T-helper 1 cell (primary cell): ENCODE measurements at places on chromosomes 2 and 18.

DNA sequence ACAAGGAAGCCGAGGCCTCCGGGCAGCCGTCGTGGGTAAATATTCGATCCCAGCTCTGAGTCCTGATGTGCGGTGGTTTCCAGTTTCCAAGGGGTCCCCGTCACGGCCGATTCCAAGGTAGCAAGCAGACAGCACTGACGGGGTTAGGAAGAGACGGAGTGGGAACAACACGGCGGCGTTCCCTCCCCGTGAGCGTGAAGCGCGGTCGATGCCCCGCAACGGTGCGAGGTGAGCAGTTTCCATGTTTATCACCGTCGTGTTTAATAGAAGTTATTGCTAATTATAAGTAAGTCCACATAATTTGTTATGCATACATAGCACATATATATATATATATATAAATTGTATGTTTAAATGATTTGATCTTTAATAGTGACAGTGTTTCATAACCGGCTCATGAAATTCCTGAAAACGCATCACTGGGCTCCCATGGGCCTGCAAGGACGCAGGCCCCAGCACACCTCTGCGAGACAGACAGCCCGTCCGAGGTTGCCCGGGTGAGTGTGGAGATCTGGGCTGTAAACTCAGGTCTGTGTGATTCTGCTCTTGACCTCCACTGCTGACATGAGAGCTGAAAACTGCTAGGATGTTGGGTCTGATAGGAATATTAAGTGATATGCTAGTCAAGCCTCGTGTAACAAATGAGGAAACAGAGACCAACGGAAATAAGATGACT is 243.5 kb upstream of the SALL3 start:
- DNase-seq = no peak

- DNase-seq = no peak
Observed at GRCh38 chr18:5620289-5620688, 76.5 kb upstream of the EPB41L3 start.

DNA sequence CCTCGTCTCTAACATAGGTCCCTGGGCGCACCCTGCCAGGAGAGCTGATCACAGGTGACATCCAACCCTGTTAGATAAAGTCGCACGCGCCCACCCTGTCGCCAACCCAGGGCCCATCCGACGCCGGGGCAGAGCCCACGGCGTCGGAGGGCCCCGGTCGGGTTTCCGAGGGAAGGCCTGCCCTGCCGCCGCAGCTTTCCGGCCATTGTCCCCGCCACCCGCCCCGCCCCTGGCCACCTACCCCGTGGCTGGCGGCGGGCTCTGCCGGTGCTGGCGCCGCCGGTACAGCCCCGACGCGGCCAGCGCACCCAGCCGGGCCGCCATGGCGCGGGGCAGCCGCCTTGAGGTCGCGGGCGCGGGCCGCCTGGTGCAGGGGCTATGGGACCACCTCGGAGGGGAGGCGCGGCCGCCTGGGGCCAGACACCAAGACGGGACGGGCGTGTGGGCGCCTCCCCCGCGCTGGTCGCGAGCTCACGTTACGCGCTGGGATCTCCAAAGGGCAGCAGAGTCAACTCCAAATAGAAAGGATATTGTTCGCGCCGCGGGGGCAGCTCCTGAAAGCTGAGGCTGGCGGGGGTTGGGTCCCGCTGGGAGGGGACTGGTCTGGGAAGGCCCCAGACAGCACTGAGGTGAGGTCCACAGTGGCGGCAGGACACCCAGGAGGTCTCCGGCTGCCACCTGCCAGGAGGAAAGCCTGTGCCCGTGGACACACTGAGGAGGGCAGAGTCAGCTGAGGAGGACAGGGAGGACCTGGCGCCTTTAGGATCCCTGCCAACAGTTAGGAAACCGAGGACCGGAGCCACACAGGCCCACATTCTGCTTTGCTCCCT is 11.1 kb downstream of the LIMS2 start:
- DNase-seq = no peak

DNA sequence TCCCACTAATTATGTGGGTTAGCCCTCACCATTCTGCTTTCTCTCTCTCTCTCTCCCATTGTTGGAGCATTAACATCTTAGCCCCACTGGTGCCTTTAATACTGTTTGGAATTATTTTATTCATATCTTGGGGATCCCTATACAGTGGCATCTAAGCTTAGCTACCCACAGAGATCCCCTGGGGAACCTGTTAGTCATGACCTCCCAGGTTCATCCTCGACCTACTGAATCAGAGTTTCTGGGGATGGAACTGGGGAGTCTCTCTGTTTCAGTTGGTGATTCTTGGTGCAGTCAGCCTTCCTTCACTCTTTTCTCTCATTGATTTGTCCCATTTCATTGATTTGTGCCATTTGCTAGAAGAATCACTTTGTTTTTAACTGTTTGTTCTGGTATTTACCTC is 137.3 kb downstream of the PLCL1 start:
- DNase-seq = no peak

- no peak for DNase-seq
Observed at GRCh38 chr18:7830468-7830867, 263.4 kb downstream of the PTPRM start.

- no peak for DNase-seq
Observed at GRCh38 chr18:74748809-74749208, 151.1 kb downstream of the ZNF407 start.

DNA sequence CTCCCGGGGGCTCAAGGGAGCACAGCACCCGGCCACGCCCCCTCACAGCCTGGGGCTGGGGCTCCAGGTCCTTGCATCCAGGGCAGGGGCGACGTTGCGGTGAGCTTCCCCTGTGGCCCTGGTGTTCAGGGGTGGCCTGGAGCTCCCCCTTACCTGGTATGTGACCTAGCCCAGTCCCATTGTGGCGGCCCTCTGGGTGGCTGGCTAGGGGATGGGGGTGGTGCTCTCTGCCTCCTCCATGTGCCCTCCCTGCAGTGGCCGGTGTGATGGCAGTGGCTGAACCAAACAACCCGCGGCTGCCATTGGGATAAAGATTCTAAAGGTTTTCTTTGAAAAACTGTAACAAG is 288.3 kb downstream of the RDH14 start:
- DNase-seq = no peak

- DNase-seq = no peak
Observed at GRCh38 chr2:170380267-170380666, 202.3 kb downstream of the MYO3B start.

- no peak for DNase-seq
Observed at GRCh38 chr2:15760232-15760910, 168.7 kb downstream of the DDX1 start.

- no peak for DNase-seq
Observed at GRCh38 chr2:106899786-106900530, 14.0 kb upstream of the ST6GAL2 start.

- no peak for DNase-seq
Observed at GRCh38 chr18:54750350-54750749, 77.9 kb upstream of the RAB27B start.

- DNase-seq = no peak
Observed at GRCh38 chr2:96832754-96833507, 10.9 kb downstream of the ANKRD23 start.

DNA sequence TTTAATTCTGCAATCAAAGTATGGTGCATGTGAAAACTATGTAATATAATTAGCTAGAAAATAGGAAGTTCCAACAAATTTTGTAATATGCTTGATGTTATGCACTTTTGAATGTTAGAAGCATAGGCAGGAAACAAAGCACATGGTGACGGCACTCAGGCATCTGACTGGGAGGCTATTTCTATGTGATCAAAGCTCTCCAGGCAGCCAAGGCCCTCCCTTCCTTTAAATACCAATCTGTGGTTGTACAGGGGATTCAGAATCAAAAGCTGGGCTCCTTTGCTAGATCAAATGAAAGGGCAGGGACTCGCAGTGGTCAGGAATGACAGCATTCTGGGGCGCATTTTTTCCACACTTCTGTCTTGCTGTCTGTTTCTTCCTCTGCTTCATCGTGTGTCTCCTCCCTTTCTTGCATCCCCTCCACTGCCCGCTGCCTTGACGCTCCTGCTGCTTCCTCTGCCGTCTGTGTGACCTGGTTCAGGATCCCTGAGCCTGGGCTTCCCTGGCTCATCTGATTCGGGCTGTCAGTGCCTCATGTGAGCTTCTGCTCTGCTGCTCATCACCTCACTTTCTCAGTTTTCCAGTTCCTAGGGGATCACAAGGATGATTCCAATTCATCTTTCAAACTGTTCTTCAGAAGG is 30.9 kb downstream of the TMEM182 start:
- DNase-seq = no peak

DNA sequence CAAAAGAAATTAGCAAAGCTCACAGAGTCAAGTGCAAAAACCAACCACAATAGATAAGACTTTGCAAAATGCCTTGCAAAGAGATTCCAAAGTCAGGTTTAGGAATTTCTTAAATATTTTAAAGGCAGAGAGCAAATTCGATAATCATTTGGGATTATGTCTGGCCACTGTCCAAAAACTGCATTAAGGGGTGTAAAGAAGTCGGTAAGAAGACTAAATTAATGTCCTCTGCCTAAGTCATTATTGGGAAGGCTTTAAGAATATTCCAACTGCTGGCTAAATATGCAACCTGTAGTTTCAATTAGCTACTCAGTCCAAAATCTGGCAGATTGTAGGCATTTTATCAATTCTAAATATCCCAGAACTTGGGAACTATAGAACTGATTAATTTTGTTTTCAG is 13.7 kb upstream of the LRP1B start:
- no peak for DNase-seq

GRCh38 chr2:184261331-184261730 is 337.0 kb upstream of the ZNF804A start:
- DNase-seq = no peak

DNA sequence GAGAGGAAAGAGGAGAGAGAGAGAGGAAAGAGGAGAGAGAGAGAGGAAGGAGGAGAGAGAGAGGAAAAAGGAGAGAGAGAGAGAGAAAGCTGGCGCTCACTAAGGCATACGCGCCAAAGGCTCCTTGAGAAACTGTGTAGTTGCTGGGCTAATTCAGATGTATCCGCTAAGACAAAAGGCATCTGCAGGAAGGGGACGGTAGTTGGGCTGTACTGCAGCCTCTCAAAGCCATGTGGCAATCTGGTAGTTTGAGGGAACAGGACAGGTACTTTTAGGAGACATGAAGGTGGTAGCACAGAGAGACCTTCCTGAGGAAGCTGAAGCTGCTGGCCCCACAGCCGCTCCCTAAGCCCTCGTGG is 31.6 kb downstream of the THNSL2 start:
- DNase-seq = no peak

- no peak for DNase-seq
Observed at GRCh38 chr2:22703286-22703920, 681.6 kb upstream of the KLHL29 start.

GRCh38 chr2:219440388-219441256 is 6.0 kb downstream of the SPEG start:
- no peak for DNase-seq

GRCh38 chr2:178761759-178762371 is 45.4 kb downstream of the TTN start:
- peak; percentile 12 for DNase-seq

- no peak for DNase-seq
Observed at GRCh38 chr2:75044291-75044690, 85.8 kb downstream of the POLE4 start.

GRCh38 chr2:203802342-203803052 is 65.1 kb upstream of the CTLA4 start:
- DNase-seq = no peak

DNA sequence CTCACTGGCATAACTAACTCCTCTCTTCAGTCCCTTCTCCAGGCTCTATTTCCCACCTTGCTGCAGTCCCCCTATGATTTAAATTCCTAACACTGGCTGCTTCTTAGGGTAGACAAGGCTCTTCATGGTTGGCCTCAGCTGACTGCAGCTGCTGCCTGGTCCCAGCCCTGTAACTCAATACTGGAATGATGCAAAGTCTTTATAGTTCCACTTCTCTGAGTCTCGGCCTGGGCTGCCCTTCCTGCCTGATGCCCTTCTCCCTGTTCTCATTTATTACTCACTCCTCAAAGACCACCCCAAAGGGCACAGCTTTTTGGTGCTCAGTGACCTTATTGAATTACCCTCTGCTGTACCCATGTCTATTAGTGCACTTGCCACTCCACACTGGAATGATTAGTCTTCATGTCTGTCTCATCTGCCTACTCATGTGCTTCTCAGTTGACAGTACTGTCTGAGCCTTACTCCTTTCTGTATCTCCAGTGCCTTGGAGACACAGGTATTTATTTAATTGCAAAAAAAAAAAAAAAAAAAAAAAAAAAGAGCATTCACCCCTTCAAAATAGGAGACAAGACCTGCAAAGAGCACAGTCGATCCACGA is 199.4 kb upstream of the REV1 start:
- DNase-seq = no peak

- no peak for DNase-seq
Observed at GRCh38 chr2:143469323-143469722, 340.1 kb downstream of the ARHGAP15 start.

DNA sequence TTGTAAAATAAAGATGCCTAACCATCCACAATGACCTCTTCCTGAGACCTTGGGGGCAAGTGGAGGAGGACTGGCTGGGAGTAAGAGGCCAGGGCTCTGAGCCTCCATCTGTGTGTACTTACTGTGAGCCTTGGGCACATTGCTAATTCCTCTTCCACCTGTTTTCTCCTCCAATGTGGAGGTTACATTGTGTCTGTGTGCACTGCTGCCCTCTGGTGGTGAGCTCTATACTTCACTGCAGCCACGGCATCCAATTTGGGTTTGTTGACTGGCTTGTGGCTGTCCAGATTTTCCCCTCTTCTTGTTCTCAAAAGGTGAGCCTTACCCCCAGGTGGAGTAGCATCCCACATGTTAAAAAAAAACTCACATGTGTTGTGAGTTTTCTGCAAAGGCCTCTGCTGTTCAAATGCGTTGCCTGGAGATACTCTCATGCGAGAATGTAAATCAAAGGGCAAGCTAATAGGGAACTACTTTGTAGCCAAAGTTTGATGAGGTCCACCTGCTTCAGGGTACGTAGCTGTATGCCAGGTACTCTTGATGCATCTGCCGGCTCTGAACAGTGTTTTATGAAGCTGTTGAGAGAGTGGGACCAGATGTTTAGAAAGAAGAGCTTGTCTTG is 80.8 kb downstream of the APOB start:
- peak; percentile 47 for DNase-seq

DNA sequence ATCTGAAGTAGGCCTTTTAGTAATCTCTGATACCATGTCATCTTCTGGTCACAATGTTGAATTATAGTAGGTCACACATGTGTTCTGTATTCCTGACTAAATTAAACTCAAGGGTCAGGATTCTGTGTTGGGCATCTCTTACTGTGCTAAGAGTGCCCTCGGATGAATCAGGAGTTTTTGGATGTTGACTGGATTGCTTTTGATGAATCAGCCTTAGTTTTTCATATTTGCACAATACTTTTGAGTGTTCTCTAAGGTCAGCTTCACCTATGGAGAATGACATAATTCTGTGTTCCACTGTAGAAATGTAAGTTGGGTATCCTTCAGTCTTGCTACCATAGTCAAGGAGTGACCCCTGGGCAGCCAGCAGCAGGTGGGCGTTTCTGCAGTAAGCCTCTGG is 190.1 kb downstream of the PTPRM start:
- no peak for DNase-seq
